ENCODE measurements at places on chromosomes 6 and 20.

DNA sequence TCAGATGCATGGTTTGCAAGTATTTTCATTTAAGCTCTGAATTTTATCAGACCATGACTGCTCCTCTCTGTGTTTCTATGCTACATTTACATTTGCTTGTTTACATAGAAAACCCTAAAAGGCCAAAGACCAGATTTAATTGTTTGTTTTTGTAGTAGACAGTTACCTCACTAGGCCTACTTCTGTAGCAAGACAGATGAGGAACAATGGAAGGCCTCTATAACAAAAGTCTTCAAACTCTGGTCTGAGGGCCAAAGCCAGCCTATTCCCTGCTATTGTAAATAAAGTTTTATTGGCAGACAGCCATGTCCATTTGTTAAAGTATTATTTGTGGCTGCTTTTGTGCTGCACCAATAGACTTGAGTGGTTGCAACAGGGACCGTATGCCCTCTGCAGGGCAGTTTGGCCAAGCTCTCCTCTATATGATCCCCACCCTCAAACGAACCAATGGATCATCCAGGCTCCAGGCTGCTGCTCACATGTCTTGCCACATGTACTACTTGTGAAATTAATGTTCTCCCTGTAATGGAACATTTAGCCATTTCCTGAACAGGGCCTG lies 182.0 kb downstream of the DOK5 start:
- no peak for DNase-seq

DNA sequence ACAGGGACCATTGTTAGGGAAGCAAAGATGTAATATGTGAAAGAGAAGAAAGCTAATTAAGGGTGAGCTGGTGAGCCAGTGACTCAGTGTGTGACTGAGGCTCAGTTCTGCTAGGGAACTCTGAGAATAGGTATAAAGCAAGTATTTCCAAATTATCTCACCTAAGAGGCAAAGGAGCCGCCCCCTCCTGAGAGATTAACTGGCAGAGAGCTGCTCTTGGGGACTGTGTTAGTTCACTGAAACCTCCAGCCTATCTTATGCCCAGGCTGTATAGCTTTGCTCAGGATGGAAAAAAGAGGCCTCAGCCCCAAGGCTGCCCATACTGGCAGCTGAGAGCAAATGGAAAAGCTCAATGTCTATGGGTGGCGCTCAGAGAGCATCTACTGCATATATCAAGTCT lies 152.0 kb downstream of the PAK5 start:
- peak; percentile 45 for DNase-seq

DNA sequence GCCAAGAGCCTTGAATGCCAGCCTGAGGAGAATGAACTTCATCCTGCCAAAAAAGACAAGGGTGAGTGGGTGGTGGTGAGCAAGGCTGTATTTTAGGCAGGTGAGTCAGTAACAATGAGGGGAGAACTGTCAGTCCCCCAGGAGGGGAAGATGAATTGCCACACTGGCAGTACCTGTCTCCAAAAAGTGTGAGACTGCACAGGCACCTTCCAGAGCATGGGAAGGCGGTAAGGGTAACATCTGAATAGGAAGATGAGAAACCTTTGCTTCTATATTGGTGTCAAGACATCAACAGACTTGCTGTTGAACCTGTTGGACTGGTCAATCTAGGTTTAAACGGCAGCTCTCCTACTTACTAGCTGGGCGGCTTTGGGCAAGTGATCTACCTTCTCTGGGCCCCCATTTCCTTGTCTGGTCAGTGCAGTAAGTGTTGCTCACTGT lies 30.9 kb downstream of the STK35 start:
- no peak for DNase-seq

DNA sequence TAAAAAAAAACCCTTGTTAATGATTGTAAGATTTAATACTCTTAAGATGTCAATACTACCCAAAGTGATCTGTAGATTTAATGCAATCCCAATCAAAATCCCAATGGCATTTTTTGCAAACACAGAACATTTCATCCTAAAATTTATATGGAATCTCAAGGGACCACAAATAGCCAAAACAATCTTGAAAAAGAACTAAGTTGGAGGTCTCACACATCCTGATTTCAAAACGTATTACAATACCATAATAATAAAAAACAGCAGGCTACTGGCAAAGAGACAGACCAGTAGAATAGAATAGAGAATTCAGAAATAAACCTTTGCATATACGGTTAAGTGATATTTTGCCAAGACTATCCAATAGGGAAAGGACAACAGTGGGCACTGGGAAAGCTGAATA lies 331.9 kb upstream of the JARID2 start:
- DNase-seq, result no peak

DNA sequence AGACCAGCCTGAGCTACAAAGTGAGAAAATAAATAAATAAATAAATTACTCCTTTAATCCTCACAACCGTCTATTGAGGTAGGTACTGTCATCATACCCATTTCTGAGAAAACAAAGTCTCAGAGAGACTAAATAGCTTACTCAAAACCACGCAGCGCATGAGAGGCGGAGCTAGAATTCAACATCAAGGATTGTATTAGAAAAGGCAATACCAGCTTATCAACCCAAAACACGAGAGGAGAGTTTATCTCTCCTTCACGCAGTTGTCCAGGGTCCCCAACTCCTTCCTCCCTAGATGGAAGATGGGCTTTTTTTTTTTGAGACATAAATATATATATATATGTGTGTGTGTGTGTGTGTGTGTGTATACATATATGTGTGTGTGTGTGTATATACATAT lies 12.2 kb downstream of the HNF4A start:
- DNase-seq, result no peak

DNA sequence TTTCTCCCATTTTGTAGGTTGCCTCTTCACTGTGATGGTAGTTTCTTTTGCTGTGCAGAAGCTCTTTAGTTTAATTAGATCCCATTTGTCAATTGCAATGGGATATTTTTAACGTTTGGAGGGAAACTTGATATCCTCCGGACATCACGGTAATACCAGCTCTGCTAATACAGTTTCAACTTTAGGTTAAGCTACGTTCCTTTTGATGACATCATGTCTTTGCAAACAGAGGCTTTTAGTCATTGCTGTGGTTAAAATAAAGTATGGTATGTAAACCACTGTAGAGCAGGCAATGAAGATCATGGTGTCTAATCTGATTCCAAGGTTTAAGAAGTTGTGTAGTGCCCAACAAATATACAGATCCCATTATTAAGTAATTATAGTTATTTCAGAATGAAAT lies 168.0 kb upstream of the CHD6 start:
- no peak for DNase-seq

GRCh38 chr6:3356056-3356823 lies 97.5 kb downstream of the PSMG4 start:
- peak; percentile 96 for DNase-seq

GRCh38 chr6:12233693-12234571 lies 56.2 kb upstream of the EDN1 start:
- peak; percentile 77 for DNase-seq

GRCh38 chr20:59363101-59363500 lies 62.7 kb downstream of the EDN3 start:
- no peak for DNase-seq

- no peak for DNase-seq
Observed at GRCh38 chr6:88371480-88371879, 205.3 kb upstream of the CNR1 start.

DNA sequence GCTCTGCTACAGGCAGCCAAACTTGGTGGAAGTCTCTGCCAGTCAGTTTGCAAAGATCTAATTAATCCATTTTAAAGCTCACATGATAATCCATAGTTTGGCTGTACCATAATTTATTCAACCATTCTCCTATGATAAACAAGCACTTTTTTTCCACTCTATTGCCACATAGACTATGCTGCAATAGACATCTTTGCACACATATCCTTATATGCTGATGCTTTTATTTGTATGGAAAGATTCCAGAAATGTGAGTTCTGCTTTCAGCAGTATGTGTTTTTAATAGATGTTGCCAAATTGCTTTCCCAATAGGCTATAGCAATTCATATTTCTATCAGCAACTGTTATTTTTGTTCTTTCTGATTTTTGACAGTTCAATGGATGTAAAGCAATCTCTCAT lies 628.0 kb downstream of the KIF16B start:
- DNase-seq, result no peak

- DNase-seq, result no peak
Observed at GRCh38 chr6:142816031-142816430, 128.9 kb downstream of the HIVEP2 start.

DNA sequence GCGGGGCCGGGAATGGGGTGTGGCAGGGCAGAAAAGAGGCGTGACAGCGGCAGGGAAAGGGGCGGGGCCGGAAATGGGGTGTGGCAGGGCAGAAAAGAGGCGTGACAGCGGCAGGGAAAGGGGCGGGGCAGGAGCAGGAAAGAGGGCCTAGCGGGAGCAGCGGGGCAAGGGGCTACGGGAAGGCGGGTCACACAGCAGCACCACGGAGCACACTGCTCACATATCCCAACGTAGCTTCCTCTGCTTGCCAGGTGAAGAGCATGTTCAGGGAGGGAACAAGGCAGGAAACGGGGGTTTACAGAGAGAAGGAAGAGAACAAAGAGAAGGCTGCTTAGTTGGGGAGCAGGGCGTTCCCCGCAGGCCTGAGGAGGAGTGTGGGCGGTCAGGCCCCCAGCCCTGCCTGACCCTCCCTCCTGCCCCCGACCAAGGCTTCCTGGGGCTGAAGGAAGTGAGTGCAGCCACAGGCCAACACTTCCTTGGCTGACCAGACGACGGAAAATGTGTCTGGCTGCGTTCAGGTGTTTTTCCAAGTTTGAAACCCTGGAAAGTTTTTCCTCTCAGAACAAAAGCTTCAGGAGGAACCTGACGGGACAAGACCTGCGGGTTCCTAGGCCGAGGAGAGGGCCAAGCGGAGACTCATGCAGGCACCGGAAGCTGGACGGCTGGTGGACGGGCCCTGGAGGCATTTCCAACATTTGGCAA lies 13.8 kb downstream of the UCKL1 start:
- DNase-seq, result peak; percentile 88

- DNase-seq, result peak; percentile 27
Observed at GRCh38 chr20:17287503-17287902, 60.7 kb downstream of the PCSK2 start.

- no peak for DNase-seq
Observed at GRCh38 chr6:107345393-107345792, 114.0 kb downstream of the PDSS2 start.

- DNase-seq, result no peak
Observed at GRCh38 chr20:45863543-45864470, 6.4 kb downstream of the ZSWIM3 start.

GRCh38 chr6:40377173-40377806 lies 209.9 kb downstream of the LRFN2 start:
- no peak for DNase-seq

DNA sequence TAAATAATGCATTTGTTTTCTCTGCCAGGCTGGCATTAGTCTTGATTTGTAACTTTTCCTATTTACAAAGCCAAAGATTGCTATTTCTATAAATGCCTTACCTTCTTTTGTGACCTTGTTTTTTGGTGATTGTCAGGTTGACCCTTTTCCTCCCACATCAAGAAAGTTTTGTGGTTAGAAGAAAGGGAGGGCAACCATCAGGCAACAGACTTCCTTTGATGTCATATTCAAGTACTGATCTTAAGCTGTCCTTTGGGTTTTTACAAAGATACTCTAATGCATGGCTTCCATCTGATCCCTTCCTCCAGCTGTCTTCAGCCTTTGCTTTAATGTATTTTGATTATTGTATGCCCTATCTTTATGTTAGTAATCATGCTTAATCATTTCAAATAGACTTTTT lies 23.9 kb downstream of the RNF217 start:
- no peak for DNase-seq

- DNase-seq, result no peak
Observed at GRCh38 chr6:26053992-26054780, 33.0 kb upstream of the HFE start.

- peak; percentile 65 for DNase-seq
Observed at GRCh38 chr6:134000443-134000842, 47.4 kb downstream of the TBPL1 start.

- no peak for DNase-seq
Observed at GRCh38 chr20:10653599-10654249, 20.1 kb downstream of the JAG1 start.

GRCh38 chr6:161035182-161035980 lies 43.8 kb downstream of the MAP3K4 start:
- no peak for DNase-seq

DNA sequence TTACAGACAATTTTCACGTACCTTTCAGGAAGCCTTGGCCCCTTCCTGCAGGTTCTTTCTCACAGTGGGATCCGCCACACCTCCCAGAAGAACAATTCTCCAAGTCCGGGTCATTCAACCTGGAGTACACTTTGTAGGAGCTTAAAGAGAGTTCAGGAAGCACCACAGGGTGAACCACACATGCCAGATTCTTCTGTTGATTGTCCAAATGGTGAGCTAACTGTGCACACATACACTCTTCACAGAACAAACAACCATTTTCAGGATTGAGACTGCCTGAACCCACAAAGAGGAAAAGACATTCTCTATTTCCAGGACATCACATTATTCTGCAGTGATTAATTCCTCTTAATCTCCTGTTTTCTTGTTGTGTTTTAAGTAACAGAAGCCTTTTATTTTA lies 51.0 kb downstream of the SCGN start:
- no peak for DNase-seq

DNA sequence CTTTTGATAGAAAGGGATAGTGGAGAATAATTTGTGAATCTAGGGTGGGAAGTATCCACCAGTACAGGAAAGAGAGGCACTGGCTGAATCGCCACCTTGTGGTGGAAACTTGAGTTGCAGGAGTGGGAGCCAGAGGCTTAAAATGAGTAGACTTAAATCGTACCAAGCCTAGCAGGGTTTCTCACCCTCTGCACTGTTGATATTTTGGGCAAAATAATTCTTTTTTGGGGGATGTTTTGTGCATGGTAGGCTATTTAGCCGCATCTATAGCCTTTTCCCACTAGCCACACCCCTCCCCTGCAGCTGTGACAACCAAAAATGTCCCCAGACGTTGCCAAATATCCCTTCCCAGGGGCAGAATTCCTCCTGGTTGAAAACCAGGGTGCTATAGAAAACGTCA lies 119.1 kb downstream of the DHX35 start:
- peak; percentile 78 for DNase-seq

GRCh38 chr6:109322825-109323224 lies 59.4 kb downstream of the CD164 start:
- no peak for DNase-seq

- DNase-seq, result no peak
Observed at GRCh38 chr6:89351671-89352277, 748 bp downstream of the UBE2J1 start.

GRCh38 chr6:132952986-132953385 lies 138.6 kb downstream of the RPS12 start:
- DNase-seq, result no peak

DNA sequence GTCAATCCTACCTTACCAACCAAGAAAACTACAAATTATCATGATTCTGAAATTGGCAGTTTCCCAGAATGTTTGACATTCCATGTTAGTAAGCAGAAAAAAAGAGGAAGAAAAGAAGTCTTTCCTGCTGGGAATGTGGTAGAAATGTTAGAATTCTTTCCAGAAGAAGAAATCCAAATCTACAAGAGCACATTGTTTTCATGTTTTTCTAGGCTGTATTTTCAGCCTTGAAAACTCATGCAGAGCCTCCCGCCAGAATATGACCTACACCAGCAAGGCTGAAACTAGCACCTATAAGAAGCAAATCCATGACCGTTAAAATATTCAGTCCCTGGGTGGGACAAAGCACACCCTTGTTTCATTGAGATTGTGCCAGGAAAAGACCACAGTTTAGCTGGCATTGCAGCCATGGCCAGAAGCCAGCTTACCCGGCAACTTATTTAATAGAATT lies 259.4 kb downstream of the GJA1 start:
- DNase-seq, result no peak

All from mesendoderm (in vitro differentiated cells).